ENCODE measurements at places on chromosomes 2 and 18.
A peak's percentile ranks its signal among the peaks of the same experiment; 100 is the strongest.

DNA sequence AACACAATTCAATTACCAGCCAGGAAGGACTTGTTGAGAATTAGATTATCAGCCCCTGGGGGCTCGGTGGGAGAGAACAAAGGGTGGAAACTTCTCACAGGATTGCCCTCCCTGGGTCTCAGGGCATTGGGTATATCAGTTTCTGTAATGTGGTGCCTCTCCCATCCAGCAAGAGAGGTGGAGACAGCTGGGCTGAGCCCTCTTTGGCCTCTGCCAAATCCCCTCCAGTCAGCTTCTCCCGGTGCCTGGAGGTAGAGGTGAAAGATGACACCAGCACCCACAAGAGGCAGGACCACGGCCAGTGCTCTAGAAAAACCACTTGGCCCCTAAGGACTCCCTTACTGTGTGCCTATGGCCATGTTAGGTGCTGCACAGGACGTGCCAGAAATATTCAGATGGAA lies 179.7 kb downstream of the HAUS1 start:
- DNase-seq, result no peak

- no peak for DNase-seq
Observed at GRCh38 chr18:25134861-25135260, 217.1 kb downstream of the ZNF521 start.

GRCh38 chr2:186459009-186459408 lies 27.1 kb upstream of the ZC3H15 start:
- DNase-seq, result no peak

DNA sequence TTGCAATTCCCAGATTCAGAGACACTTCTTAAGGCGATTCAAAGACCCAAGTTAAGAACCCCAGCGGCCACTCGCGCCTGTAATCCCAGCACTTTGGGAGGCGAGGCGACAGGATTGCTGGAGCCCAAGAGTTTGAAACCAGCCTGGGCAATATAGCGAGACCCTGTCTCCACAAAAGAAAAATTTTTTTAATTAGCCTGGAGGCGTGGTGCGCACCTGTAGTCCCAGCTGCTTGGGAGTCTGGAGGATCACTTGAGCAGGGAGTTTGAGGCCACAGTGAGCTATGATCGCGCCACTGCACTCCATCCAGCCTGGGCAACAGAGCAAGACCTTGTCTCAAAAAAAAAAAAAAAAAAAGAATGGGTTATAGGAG lies 585 bp upstream of the ANAPC1 start:
- no peak for DNase-seq

DNA sequence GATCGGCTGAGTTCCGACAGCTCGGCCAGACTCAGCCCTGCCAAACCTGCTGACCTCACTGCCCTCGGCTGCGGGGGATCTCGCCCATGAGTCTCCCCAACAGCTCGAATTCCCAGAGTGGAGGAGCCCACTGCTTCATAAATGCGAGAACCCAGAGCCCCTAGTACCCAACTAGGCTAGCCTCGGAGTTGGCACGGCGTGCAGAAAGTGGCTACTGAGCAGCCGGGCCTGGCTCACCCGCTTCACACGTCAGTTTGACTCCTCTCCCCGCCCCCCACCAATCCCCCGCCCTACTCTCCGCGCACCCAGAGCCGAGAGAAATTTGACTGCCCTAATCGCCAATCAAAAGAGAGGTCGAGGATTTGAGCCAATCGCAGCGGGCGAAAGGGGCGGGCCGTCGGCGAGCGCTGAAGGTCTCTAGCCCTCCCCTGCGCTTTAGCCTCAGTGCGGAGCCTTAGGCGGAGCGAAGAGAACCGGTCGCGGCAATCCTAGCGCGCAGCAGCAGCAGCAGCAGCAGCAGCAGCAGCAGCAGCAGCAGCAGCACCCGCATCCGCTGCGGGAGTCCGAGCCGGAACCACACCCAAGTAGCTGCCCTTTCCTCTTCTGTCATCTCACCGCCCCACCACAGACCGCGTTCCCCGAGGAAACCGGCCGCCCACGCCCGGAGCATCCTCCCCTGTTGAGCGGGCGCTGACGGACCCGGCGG lies at the start of gene GLS:
Gene GLS (plus strand): TSS at position 444 of the 706 bp plus-strand sequence. CDS start 264 bp downstream, outside the sequence.
- peak; percentile 94 for DNase-seq

DNA sequence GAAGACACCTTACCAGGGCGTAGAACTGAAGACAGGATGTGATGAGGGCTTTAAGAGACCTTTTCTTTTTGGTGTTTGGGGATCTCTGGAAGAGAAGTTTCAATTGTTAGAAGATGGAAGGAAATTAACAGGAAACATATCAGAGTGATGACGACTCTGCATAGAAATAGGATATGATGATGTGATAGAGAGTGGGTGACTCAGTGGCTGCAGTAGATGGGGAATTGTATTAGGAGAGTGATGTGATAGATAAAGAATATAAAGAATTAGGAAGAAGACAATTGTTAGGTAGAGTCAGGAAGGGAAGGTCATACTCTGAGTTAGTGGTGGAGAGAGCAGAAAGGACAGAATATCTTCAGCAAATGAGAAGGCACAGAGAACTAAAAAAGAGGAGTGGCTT lies 593.9 kb downstream of the NYAP2 start:
- DNase-seq, result no peak

- no peak for DNase-seq
Observed at GRCh38 chr2:157874348-157874747, 1.8 kb downstream of the ACVR1 start.

- DNase-seq, result no peak
Observed at GRCh38 chr2:105644174-105644980, 100.3 kb upstream of the NCK2 start.

- peak; percentile 71 for DNase-seq
Observed at GRCh38 chr2:208254118-208254870, 577 bp downstream of the IDH1 start.

DNA sequence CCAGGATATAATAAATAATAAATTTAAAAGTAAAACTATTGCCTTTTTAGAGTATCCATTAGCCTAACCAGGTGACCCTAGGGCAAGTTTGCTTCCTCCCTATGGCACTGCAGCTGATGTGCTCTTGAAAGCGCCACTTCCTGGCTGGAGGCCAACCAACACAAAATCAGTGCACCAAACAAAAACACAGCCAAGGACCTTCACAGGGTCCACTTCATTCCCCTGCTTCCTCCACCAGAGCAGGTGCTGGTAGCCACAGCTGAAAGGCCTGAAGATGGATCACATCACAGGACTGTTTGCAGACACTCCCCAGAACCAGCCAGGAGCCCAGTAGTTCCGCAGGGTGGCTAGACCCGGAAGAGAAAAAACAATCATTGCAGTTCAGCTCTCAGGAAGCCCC lies 108.8 kb downstream of the TWIST2 start:
- DNase-seq, result no peak

GRCh38 chr2:126804347-126804746 lies 94.3 kb upstream of the TEX51 start:
- no peak for DNase-seq

- no peak for DNase-seq
Observed at GRCh38 chr2:31765078-31765945, 184.6 kb upstream of the SRD5A2 start.

DNA sequence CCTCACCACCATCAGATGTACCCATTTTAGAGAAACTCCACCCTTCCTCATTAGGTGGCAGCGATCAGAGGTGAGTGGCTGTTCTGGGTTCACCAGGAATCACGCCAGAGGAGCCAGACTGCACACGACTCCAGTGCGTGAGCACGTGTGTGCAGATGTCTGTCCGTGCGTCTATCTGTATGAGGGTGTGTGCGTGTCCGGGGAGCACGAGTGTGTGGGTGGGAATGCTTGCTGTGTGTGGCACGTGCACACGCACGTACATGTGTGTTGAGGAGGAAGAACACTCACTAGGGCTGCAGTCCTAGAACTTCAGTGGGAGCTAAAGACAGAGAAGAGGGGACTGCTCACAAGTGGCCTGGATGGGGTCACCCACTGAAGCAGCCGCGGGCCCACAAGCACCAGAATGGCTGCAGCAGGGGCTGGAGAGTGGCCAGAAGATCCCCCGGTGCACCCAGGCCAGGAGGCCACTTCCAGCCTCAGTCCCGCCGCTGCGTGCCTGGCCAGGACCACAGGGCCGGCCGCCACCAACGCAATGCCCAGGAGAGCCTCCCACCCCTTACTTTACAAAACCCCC lies 13.9 kb downstream of the HDAC4 start:
- DNase-seq, result no peak

GRCh38 chr2:75047992-75048625 lies 89.7 kb downstream of the POLE4 start:
- no peak for DNase-seq

GRCh38 chr2:206989311-206989710 lies 50.0 kb downstream of the CPO start:
- no peak for DNase-seq

DNA sequence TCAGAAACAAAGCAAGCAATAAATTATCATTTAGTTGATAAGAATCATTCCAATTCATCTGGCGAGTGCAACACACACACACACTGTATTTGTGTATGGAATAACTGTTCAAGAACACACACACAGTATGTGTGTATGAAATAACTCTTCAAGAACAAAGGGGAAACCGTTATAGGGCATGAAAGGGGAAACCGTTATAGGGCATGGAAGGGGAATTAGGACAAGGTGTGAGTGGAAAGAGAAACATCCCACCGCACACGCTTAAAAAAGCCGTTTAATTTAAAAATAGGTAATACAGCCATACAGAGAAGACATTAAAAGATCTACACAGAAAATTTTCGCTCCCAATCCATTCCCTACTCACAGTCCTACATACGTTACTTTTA lies 607 bp upstream of the TSN start:
- DNase-seq, result no peak

- no peak for DNase-seq
Observed at GRCh38 chr2:74894272-74894981, 60.5 kb downstream of the HK2 start.

DNA sequence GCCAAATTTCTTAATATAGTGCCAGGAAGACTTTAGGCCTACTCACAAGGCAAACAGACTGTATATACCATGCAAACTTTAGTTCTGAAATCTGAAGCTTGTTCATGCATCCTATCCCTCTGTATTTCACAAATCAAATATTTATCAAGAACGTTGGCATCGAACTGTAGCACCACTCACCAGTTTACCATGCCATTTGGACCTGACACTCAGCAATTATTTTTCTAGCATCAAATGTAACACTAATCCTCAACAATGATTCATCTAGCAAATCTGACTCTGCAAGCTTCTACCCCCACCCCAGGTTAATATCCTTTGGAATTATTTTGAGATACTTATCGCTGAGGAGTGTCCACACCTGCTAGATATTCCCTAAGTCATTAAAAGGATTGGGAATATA lies 1506.6 kb downstream of the LRP1B start:
- no peak for DNase-seq

DNA sequence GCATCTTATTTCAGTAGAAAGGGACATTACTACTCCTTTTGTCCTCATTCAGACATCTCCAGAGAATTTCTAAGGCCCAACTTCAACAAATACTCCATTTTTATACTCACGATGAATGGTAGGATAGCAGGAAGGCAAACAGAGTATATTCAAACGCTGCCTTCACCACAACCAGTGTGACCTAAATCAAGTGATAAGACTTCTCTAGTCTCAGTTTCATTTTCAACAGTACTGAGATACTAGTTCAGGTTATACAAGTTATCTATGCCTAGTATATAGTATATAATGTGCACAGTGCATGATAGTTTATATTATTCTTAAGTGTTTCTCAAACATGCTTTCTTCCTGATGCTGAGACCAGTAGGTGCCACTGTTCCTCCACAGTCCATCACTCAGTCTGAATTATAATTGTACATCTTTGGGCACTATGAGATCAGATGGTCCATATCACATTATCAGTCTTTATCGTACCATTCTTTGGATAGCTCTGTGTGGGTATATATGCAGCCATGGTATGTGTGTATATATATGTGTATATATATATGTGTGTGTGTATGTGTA lies 66.3 kb upstream of the RPE start:
- DNase-seq, result no peak

GRCh38 chr2:43731211-43731610 lies 42.6 kb upstream of the DYNC2LI1 start:
- DNase-seq, result no peak

- DNase-seq, result no peak
Observed at GRCh38 chr2:241066893-241067341, 35.2 kb downstream of the MTERF4 start.

- no peak for DNase-seq
Observed at GRCh38 chr2:77487074-77487803, 34.9 kb downstream of the LRRTM4 start.

- DNase-seq, result no peak
Observed at GRCh38 chr2:191514613-191515012, 163.3 kb upstream of the NABP1 start.

- no peak for DNase-seq
Observed at GRCh38 chr2:28350791-28351285, 41.8 kb upstream of the FOSL2 start.

- no peak for DNase-seq
Observed at GRCh38 chr18:54125429-54125828, 99.0 kb downstream of the MBD2 start.

DNA sequence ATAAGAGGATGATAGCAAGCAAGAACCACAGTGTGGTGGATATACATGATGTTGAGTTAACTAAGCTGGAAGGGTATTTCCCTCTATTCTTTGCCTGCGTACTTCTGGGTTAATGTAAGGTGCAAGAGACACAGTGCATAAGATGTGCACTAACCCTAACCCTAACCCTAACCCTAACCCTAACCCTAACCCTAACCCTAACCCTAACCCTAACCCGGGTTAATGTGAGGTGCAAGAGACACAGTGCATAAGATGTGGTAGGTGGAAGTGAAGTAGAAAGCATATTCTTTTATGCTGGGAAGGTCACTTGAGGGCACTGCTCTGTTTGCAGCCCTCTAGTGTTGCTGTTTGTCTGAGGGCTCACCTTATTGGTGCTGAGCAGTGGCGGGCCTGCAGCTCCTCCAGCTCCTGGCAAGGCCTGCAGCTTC lies 181.5 kb upstream of the ITGA4 start:
- no peak for DNase-seq

- no peak for DNase-seq
Observed at GRCh38 chr2:157592948-157593347, 35.7 kb downstream of the ACVR1C start.

DNA sequence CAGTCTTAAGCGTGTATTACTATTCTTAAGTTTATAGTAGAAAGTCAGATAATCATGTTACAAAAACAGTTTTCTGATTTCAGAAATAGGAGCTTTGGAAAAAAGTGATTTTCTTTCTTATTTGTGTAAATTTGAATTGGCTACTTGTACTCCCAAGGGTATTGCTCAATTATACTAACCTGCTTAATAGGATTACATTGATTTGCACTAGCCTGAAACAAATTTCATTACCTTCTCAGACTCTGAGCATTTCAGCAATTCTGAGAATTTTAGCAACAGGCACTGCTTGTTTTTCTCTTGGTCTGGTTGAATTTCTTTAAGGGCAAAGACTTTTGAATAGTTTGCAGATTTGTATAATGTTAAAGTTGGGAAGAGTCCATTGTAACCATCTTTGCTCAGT lies 87.2 kb upstream of the NXPH2 start:
- no peak for DNase-seq
